ENCODE measurements at places on chromosomes 7 and 10.

DNA sequence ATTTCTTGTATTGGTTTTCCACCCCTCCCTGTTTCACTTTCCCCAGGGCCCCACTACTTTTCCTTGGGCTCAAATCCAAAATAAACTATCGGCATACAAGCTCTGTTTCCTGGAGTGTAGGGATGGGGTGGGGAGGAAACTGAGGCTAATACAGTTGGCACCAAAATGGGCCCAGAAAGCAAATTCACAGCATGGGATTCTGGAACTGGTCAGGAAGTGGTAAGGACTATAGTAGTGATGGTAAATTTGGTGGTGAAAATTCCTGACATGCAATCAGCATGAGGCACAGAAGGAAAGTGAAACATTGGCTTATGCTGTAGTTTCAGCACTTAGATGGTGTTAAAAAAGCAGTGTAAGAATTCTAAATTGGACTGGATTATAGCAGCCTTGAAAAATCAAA, 8.7 kb upstream of the SAMD9L start:
- DNase-seq: no peak

GRCh38 chr10:484925-485661, 204.4 kb downstream of the DIP2C start:
- no peak for DNase-seq

DNA sequence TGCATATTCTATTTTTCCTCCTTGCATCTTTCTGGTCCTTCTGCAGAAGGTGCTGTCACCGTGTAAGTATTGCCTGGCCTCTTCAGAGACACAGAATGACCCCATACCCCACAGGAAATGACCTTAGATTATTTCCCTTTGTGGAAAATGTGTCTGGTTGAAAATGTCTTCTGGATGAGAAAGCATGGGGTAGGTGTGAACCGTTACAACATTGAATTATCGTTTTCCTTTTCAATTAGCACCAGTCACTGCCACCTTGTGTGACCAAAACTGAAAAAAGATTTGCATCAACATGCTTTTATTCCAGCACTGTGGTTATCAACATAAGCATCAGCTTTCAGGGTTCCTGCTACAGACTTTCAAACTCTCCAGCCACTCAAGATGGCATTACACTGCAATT, 58.0 kb upstream of the CELF2 start:
- DNase-seq: no peak

DNA sequence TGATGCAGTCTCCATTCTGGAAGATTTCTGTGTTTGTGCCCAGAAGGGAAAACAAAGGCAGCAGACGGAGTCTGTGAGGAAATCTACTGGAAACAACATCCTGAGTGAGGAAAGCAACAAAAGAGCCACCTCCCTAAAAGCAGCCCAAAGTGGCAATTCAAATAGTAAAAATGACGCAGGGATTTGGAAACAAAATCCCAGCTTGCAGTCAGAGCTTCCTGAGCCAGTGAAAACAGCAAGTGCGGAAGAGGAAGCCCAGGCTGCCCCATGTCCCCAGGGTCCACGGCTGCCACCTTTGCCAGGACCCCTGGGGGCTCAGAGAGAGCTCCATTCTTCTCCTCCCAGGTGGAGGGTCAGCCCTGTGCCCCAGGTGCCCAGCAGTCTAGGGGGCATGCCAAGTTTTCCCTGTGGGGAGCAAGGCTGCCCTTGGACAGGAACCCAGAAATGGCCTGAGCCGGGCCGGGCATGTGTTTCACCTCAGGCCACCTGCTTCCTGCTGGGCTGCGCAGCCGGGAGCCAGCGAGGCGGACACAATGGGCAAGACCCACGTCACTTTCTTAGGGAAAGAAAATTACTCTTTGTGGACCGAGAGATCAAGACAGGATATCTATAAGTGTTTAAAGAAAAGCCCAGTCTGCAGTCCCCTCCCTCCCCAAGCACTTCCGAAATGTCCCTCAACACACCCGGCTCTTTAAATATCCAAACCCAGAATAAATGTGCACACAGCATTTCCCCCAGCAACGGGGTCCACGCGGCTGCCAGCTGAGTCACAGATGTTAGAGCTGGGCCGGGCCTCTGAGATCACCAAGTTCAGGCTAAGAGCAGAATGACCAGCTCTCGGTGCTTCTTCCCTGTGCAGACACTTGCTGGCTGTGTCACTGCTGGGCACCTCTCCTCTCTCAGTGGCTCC, 231.1 kb downstream of the ARHGAP12 start:
- DNase-seq: no peak

DNA sequence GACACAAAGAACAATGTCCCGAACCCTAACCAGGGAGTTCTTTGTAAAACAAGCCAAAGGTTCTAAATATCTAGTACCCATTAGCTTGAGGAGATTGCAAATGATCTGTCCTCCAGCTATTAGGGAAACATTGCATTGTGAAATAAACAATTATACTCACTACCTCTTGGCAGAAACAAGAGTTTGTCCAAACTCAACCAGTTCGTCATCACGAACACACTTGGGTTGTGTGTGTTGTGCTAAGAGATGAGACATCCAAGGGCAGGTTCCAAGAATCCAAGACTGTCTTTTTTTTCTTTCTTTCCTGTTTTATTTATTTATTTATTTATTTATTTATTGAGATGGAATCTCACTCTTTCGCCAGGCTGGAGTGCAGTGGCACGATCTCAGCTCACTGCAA, 793.1 kb upstream of the AUTS2 start:
- DNase-seq: no peak

DNA sequence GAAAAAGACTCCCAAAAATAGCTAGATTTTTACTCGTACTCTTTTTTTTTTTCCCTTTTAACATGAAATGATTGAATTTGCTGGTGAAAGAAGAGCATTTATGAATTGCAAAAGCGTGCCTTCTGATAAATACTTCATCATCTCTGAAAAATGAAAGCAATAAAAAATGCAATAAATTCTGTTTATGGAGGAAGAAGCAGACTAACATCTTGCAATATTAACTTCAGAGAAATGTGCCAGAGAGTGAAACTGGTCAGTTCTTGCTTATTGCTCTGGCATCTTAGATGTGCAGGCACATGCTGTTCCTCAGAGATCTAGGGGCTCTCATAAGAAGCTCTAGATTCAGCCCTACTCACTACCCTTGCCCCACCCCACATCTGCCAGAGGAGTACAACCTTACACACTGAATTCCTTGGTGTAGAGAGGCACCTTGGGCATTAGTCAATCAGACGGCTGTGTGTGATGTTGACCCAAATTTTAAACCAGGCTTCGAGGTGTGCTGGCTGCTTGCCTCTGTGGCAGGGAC, 891.1 kb upstream of the GHITM start:
- DNase-seq: no peak

DNA sequence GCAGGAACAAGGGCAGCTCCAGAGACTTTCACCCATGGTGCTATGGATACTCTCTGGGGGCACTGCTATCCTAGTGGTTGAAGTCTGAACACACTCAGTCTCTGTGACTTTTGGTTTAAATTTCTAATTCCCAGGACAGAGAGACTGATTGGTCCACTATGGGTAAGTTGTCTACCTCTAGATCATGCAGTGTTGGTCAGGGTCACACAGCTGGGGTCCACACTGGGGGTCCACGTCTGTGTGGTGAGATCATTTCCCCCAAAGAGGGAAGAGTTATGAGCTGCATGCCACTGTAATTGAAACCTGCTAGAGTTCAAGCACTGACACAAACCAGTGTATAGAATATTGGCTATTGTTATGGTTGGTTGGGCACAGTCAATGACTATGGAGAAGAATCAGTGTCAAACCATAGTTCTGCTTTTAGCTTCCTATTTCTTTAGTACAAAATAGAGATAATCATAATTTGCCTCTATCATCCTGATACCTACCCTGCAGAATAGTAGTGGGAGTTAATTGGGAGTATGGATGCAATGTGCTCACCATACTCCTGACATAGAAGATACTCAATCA, 101.6 kb downstream of the PRTFDC1 start:
- no peak for DNase-seq

DNA sequence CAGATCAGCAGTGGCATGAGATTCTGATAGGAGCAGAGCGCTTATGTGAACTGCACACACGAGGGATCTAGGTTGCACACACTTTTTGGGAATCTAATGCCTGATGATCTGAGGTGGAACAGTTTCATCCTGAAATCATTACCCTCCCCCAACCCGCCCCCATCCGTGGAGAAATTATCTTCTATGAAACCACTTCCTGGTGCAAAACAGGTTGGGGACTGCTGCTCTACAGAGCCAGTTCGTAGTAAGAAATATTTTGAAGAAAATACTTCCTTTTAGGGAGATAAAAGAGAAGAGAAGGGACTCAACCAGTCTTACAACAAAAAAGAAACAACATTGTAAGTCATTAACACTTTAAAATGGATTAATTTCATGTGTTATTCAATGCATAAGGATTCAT, 1308.2 kb downstream of the GATA3 start:
- no peak for DNase-seq

DNA sequence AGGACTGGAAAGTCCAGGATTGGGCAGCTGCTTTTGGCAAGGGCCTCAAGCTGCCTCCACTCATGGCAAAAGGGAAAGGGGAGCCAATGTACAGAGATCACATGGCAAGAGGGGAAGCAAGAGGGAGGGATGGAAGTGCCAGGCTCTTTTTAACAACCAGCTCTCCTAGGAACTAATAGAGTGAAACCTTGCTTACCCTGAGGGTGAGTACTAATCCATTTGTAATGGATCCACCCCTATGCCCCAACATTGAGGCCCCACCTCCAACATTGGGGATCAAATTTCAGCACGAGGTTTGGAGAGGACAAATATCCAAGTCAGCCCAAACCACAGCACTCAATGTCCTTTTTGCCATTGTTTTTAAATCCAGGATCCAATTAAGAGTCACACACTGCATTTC, 12.5 kb downstream of the HABP2 start:
- DNase-seq: no peak

DNA sequence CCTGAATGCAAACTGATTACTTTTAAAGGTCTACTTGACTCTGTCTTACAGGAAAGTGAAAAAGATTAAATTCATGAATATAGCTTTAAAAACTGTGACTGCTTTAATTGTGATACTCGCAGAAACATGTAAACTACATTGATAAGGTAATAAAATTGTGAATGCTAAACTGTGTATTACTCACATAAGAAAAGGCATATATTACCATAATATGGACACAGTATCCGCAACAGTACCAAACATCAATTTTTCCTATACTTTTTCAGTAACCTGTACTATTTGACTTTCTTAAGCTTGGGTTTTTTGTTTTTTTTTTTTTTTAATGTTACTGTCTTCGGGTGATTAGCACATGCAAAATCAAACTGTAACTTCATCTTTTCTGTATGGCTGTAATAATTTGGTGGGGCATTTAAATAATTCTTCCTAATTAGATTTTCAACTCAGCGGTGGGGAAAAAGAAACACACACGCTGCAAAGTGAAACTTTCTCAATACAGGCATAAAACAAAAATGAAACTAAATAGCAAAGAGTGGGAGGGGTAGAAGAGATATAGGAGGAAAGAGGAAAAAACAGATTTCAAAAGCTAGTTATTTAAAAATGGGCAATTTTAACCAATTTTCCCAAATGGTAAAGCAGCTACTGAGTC, 23.2 kb downstream of the NT5C3A start:
- no peak for DNase-seq

- no peak for DNase-seq
Observed at GRCh38 chr7:70098905-70099672, 500.8 kb downstream of the AUTS2 start.

- DNase-seq: no peak
Observed at GRCh38 chr10:52729271-52730104, 43.1 kb downstream of the MBL2 start.
